ENCODE measurements at places on chromosomes 2 and 18.

DNA sequence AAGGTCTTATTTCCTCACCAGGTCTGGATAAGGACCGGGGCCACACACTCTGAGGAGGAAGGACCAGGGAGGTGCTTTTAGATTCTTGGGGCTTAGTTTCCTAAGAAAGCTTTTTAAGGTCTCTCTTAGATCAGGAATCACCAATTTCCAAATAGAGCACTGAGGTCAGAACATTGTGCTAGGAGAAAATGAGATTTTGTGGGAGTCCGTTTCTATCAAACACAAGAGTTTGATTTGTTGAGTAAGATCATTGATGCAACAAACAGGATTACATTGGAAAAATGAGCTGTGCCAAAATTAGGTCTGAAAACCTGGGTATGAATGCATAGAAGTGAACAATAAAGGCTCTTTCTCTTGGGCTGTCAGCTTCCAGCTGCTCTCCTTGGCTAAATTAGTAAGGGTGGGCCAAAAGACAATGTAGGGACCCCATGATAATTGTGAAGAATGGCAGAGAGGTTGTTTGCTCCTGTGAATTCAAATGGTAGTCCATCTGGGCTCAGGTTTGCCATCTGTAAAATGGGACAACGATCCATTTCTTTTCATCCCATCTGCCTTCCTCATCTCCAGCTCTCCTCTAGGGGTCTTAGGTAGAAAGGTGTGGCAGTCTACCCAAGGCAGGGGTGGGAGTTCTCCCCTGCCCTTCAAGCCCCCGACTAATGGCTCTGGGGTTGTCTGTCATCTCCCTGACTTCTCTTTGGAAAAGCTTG lies 20.0 kb downstream of the IGFBP2 start:
- no peak for DNase-seq

- DNase-seq: no peak
Observed at GRCh38 chr2:215847056-215847455, 166.3 kb downstream of the MREG start.

DNA sequence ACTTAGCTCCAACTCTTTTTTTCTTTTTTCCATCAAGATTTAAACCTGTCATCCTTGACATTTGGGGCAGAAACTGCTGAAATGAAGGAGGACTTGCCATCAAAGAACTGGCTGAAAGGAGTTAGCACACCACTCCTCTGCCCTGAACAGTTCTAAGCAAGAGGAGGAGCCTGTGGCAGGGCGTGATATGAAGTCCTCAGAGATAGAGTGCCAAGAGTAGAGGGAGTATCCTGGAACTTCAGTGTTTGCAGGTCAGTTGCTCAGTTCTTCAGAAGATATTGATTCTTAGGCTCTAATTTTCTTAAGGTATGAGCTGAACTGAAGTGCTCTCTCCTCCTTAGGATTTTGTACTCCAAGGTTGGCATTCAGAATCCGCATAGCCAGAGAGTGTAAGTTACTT lies 15.2 kb downstream of the NABP1 start:
- no peak for DNase-seq

- DNase-seq: no peak
Observed at GRCh38 chr2:130302164-130302886, 40.4 kb upstream of the IMP4 start.

GRCh38 chr2:238383135-238383534 lies 43.6 kb upstream of the ASB1 start:
- no peak for DNase-seq

DNA sequence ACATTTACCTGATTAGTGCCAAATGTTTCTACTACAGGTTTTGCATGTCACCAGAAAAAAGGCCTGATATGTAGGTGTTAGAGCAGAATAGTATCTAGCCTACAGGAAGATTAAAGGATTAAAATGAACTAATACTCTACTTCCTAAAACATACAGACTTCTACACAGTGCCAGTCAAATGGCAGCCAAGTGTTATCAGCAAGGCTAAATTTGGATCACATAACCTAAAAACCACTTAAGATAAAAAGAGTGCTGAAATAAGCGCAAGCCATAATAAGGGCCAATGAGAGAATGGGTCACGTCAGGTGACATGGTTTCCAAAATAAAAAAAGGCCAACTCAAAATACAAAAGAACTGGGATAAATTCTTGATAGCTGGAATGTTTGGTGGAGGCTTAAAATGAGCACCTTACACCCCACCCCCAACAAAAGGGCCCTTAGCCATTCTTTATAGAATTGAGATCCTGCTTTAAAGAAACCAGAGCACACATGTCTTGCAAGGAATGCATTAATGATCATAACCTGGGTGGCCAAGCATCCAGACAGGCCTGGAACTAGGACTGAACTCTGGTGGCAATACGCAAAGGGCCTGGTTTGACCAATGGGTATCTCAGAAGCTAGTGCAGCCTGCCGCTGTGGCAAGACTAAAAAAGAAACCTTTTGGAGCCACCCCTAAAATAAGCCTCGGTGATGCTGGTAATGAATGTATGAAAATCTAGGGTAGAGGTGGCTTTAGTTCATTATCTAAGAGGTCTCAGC lies 32.4 kb downstream of the IRS1 start:
- no peak for DNase-seq

GRCh38 chr2:30363406-30363805 lies 83.6 kb upstream of the LCLAT1 start:
- DNase-seq: no peak

- DNase-seq: no peak
Observed at GRCh38 chr2:38215993-38216392, 140.0 kb upstream of the CYP1B1 start.

- no peak for DNase-seq
Observed at GRCh38 chr18:22961156-22961555, 28.0 kb downstream of the RBBP8 start.

DNA sequence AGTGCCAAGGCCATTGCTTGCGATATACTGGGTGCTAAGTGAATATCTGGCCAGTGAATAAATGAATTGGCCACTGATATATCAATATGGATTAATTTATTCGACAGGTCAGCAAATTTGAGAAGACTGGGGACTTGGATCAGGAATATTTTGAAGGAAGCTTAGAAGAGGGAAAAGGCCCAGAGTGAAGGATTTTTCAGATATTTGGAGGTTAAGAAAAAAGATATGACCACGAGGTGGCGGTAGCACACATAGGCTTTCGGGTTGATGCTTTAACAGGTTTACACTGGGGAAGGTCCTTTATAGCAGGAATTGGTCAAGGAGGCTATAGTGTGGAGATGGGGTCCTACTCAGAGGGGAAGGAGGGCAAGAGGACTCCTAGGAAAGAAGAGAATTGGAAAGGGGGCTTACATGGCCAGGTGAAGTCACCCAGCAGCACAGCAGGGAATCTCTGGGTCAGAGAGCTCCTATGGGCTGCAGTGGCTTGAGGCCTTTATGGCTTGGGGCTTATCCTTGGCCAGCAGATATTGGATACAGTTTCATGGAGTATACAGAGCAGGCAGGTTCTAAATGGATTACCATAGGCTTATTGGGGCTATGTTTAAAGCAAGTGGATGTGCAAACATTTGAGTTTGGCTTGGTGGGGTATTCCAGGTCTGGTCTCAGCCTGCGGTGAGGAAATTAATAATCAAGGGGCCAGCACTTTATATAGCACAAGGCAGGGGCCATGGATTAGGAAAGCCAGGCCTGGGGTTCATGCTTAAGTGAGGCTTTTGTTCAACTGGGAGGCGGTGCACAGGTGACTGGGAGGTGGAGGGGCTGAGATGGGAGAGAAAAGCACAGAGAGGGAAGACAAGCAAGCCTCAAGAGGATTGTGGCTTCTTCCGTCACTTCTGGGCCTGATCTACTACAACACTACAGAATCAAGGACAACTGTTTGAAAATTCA lies 9.7 kb downstream of the IL1RN start:
- no peak for DNase-seq

GRCh38 chr18:60982329-60982695 lies 350.9 kb upstream of the CDH20 start:
- no peak for DNase-seq

GRCh38 chr2:61469424-61470121 lies 1.3 kb downstream of the USP34 start:
- DNase-seq: no peak

- DNase-seq: no peak
Observed at GRCh38 chr2:151379169-151379568, 21.8 kb downstream of the TNFAIP6 start.

DNA sequence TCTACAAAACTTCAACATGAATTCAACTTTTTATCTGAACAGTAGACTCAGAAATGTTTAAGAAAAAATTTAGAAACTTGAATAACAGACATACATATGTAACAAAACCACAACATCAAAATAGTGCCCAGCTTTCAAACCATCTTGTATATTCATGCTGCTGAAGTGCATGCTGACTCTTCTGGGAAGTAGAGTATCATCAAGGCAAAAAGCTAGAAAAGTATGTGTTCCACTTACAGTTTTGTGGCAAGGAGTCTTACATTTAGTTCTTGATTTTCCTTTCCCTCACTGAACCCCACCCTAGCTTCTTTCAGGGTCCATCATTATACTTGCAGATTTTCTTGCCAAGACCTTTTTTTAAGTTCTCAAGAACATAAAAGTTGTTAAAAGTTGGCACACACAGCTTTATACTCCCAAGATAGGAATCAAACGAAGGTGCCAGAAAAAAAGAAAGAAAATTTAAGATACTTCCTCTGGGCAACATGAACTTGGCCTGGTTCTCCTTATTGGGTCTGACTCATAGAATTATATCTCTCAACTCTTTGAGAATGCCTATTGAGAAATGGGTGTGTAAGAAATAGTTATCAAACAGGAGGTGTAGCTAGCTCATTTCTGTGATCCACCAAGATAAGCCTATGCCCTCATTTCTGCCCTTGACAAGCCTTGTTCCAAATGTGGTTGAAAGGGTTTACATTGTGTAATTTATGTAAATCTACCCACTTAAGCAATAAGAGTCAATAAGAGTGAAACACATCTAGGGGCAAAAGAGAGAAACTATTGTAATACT lies 667.6 kb upstream of the ACVR2A start:
- DNase-seq: no peak

GRCh38 chr18:68734308-68734707 lies 19.4 kb upstream of the TMX3 start:
- DNase-seq: no peak

GRCh38 chr2:210199186-210199765 lies 26.0 kb downstream of the ACADL start:
- no peak for DNase-seq

DNA sequence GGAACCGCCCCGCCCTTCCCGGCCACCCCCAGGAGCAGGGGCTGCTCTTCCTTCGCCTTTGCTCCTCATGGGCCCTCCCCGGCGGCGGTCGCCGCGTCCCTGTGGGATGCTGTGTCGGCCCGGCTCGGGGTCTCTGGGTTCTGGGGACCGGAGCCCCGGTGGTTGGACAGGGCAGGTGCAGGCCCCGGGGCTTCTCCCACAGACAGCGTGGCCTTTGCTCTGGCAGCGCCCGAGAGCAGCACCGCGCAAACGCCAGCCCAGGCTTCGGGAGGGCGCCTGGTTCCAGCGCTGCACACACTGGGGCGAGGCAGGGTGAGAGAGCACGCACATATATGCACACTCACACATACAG lies 9.0 kb upstream of the KCNG2 start:
- DNase-seq: no peak

DNA sequence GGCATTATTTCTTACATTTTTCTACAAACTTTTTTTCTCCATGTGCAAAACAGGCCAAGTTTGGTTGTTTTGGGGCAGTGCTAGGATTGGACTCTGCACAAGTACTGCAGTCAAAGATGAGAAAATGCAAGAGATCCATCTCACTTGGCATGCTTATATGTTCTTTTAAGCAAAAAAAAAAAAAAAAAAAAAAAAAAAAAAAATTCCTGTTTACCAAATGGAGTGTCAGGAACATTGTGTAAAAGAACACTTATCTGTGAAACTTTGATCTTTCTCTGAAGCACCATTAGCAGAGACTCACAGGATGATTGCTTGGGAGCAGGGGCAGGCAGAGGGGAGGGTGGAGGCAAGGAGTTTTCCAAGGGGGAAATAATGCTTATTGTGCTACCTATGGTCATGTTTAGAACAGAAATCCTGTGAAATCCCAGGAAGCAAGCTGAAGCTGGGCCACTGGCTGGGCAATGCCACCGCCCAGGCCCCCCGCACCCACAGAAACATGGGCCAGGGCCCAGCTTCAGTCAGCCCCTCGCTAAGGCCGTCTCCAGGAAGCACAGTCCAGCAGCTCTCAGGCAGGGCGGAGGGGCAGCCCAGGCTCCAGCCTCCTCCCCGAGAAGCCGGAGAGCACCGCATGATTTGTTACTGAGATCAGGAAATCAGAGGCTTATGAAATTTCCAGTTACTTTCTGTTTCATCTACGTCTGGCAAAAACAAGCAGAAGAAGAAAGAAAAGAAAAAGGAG lies 229.4 kb downstream of the ZNF516 start:
- no peak for DNase-seq

GRCh38 chr2:6909431-6910385 lies 7.5 kb upstream of the RNF144A start:
- DNase-seq: no peak

DNA sequence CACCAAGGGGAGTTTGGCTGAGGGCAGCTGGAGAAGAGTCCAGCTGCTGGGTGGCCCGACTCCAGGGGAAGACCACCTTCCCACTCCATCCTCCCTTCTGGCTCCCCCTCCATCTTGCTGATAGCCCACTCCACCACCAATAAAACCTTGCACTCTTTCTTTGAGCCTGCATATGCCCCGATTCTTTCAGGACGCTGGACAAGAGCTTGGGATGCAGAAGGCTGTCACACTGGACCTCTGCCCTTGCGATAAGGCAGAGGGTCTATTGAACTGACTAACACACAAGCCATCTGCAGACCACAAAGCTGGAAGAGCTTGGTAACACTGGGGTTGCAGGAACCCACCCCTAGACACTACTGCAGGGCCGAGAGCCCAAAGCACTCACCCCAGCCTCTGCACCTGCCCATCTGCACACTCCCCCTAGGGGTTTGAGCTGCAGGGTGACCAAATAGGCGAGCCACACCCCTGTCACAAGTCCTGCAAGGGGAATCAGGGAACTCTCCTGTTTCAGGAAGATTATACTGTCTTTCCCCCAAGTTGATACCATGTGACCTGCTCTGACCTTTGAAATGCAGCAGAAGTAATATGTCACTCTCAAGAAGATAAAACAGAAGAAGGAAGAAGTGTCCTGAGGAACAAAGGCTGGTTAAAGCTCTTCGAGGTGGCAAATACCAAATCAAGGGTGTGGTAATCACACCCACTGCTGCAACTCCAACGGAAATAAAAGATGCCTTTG lies 70.5 kb downstream of the SMAD4 start:
- no peak for DNase-seq

GRCh38 chr2:41137031-41137430 lies 685.1 kb upstream of the SLC8A1 start:
- no peak for DNase-seq

GRCh38 chr2:231965102-231965501 lies 3.6 kb downstream of the DIS3L2 start:
- no peak for DNase-seq

DNA sequence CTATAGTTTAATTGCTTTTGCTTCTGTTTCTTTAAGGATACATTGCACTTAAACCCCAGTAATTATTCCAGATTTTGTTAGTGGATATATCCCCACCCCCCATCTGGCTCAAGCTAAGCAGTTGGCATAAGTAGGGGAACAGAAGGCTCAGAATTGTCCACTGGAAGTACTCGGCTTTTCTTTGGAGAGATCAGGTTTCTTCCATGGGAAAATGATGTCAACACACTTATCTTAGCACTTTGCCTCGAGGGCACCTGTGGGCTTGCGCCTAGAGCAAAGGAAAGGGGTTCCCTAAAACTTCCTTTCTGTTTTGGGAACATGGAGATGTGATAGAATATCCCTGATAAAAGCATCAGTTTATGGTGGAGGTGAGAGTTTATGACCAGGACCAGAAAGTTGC lies 130.6 kb downstream of the FMNL2 start:
- no peak for DNase-seq

- DNase-seq: no peak
Observed at GRCh38 chr2:176500901-176501300, 231.7 kb downstream of the MTX2 start.

Measured in GOT3 (cell line).